ENCODE measurements at places on chromosomes 16 and 17. TPM values are rescaled to one million over a fixed set of nuclear protein-coding genes. Genes with fewer than 3 reads are reported as not detected.

The SLFN14 gene
- not detected for total RNA-seq

The CRAMP1 gene
- 8.7 TPM for total RNA-seq

The NLGN2 gene
- 28.4 TPM for total RNA-seq

The SLC6A2 gene
- total RNA-seq = not detected

The TNK1 gene
- 0.26 TPM for total RNA-seq
